WTC11 (cell line): ENCODE measurements at places on chromosomes 13 and 19.

GRCh38 chr19:32018014-32018413 lies 327.4 kb upstream of the ZNF507 start:
- DNase-seq, result no peak

- DNase-seq, result no peak
Observed at GRCh38 chr13:93624311-93624777, 397.7 kb downstream of the GPC6 start.

DNA sequence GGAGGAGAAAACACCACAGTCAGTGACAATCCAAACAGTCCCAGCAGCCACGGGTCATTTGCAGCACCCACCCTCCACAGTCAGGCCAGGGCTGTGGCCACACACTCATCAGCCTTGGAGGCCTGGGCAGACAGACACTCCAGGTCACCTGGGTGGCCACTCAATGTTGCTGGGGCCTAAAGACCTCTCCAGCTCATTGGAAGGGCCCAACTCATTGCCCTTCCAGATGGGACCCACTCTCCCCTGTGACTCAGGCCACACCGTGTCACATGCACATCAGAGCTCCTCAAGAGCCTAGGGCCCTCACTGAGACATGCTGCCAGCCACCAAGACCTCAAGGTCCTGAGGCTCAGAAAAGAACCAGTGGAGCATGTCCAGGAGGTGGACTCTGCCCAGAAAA lies 22.4 kb downstream of the TUBA3C start:
- DNase-seq, result no peak

DNA sequence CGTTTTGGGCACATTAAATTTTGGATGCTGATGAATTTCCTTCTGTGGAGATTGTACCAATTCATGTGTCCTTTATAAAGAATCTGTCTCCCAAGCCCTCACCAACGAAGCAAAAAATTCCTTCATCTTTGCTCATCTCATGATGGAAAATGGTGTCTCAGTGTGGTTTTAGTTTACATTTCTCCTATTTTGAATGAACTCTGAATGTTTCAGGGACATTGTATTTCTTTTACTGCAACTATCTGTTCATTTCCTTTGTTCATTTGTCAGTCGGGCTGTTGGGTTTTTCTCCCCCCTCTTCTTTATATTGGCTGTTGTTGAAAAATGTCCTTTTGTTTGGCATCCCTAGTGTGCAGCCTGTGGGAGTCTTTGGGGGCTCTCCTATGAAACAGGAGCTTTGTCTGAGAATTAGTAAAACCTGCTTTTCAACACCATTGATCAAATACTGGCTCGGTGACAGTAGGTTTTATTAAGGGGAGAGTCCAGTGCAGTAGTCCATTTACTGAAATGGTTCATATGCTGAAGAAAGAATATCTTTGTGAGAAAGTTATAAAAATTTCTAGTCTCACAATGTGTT lies 91.3 kb upstream of the C1QTNF9B start:
- no peak for DNase-seq

- DNase-seq, result no peak
Observed at GRCh38 chr19:3835055-3835435, 33.8 kb downstream of the ZFR2 start.

- no peak for DNase-seq
Observed at GRCh38 chr13:114225610-114226009, 9.1 kb upstream of the CDC16 start.

DNA sequence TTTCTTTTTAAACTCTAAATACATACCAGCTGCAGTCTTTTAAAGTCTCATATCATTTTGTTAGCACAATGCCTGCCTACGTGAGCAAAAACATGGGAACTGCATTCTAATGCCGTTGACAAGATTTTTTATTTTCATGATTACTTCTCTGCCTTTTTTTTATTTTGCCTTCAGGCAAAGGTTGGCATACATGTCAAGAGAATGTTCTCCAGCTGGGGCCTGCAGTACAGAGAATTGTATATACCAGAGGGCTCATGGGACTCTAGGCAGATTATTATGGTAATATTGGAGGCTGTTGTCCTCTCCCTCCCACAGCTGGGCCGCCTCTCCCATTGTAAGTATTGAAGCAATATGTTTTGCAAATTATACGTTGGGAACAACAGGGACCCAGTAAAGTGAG lies 53.9 kb upstream of the OBI1 start:
- no peak for DNase-seq

DNA sequence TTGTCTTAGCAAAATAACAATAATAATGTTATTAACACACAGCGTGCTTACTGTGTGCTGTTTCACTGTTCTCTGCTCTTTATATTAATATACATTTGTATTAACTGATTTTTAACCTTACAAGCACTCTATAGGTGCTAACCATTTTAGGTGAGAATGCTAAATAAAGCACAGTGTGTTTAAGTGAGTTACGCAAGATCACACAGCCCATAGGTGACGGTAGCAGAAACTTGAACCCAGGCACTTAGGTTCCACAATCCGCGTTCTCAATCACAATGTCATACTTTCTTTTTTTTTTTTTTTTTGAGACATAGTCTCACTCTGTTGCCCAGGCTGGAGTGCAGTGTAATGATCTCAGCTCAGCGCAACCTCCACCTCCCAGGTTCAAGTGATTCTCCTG lies 5.8 kb downstream of the ZNF30 start:
- DNase-seq, result no peak

GRCh38 chr13:67574320-67575233 lies 344.4 kb upstream of the PCDH9 start:
- no peak for DNase-seq

DNA sequence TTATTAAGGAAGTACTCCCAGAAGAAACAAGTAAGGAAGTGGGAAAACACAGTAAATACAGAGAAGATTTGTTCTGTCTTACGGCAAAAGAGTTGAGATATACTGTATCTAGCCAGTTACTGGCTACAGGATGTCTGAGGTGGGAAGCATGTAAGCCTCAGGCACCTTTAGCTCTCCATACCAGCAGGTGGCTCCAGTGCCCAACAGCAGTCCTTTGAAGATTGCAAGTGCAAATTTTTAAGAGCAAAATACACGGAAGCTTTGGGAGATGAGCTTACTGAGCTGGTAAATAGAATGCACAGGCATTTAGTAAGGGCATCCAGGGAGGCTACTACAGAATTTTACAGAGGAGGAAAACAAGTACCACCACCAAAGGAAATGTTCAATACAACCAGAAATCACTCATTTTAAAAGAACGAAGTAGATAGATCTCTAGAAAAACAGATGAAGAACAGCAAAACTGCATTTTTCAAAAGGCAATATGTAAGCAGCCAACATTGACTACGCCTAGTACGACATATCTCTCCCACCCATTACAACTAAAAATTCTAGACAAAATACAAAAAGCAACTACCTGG lies 57.9 kb upstream of the VSTM2B start:
- DNase-seq, result peak; percentile 44

DNA sequence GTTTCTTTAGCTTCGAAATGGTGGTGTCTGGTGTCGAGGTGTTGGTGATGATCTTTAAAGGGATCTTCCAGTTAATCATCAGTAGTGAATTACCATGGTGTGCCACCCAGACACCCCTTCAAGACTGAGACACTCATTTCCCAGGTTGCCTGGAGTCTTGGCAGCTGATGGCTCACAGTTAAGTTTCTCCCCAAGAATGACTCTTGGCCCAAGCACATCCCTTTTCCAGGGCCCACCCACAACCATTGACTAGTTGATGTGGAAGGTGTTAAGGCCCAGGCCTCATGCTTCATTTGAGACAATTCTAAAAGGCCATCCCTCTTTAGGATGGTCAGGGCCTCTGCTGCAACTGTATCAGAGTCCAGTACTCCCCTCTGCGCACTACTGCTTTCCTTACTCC lies 145.5 kb downstream of the FOXO1 start:
- no peak for DNase-seq

- DNase-seq, result no peak
Observed at GRCh38 chr13:95206116-95206515, 95.1 kb downstream of the ABCC4 start.

- no peak for DNase-seq
Observed at GRCh38 chr13:40383132-40383531, 283.3 kb downstream of the FOXO1 start.

- no peak for DNase-seq
Observed at GRCh38 chr13:109400209-109400608, 386.2 kb downstream of the IRS2 start.

DNA sequence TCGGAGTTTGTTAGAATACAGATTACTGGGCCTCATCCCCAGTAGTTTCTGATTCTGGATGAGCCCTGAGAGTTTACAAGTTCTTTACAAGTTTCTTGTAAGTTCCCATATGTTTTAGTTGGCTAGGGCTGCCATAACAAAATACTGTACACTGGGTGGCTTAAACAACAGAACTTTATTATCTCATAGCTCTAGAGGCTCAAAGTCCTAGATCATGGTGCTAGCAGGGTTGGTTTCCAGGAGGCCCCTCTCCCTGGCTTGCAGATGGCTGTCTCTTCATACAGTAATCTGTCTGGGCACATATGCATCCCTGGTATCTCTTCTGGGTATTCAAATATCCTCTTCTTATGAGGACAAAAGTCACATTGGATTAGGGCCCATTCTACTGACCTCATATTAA lies 167.2 kb downstream of the KLF5 start:
- no peak for DNase-seq

GRCh38 chr13:106709522-106709921 lies 141.6 kb upstream of the ARGLU1 start:
- no peak for DNase-seq

DNA sequence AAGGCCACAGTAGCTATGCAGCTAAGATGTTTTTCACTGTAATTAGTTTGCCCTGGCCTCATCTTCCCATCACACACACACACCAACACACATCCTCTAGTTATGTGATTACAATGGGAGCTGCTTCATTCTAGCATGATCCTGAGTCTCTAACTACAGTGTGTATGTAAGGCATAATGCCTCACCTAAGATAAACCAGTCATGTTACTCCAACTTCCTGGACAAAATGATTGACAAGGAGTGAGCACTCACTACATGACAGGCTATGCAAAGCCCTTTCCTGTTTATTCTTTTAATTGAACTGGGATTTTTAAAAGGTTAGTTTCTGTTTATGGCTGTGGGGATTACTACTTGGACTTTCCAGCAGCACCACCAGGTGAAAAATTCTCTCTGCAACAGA lies 400.8 kb upstream of the ATXN8OS start:
- no peak for DNase-seq

DNA sequence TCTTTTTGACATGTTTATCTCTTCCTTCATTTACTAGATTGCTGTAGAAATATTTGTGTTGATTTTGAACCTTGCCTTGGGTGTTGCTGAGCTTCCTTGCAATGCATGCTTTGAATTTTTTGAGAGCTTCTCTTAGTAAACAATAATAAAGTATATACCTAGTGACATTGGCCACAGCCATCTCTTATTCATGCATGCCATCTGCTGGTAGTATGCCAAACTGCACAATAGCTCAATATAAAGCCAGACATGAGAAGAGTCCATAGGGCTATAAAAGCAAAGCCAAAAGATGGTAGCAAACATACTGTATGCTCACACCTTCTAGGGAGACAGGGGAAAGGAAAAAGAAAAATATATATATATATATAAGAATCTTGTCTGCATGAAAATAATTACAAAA lies 18.9 kb upstream of the ZSCAN5A start:
- DNase-seq, result peak; percentile 37

- no peak for DNase-seq
Observed at GRCh38 chr19:15197275-15197941, 3.4 kb downstream of the NOTCH3 start.

- no peak for DNase-seq
Observed at GRCh38 chr13:20716951-20717350, 13.5 kb downstream of the IL17D start.

- DNase-seq, result no peak
Observed at GRCh38 chr13:86402500-86402899, 603.3 kb upstream of the SLITRK6 start.

DNA sequence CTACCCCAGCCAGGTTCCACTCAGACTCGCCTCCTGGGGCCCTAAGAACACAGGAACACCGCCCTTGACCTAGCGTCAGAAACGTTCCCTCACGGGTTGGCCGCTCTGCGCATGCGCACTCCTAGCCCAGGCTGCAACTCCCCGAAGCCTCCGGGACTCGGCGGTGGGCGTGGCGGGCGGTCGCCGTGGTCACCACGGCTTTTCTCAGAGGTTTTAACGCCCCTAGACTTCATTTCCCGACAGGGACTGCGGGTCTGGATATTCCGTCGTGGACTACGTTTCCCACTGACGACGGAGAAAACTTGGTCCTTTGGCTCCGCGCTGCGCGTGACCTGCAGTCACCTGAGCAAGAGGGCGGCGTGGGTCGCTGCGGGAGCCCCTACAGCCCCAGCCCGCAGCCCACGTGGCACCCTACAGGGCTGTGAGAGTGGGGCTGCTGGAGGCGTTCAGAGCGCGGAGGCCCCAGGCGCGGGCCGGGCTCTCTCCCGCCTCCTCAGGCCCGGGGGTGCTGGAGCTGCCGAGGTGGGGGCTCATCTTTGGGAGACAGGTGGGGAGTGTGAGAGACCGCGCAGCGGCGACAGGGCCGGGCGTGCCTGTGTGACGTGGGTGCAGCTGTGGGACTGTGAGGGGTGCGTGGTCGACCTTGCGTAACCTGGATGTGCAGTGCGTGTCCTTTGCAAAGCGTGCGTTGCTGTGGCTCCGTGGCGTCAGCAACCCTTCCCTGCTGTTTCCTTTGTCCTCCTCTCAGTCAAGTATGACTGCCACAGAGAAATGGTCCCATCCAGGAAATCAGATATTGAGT lies 38.0 kb upstream of the ZNF573 start:
- peak; percentile 95 for DNase-seq

DNA sequence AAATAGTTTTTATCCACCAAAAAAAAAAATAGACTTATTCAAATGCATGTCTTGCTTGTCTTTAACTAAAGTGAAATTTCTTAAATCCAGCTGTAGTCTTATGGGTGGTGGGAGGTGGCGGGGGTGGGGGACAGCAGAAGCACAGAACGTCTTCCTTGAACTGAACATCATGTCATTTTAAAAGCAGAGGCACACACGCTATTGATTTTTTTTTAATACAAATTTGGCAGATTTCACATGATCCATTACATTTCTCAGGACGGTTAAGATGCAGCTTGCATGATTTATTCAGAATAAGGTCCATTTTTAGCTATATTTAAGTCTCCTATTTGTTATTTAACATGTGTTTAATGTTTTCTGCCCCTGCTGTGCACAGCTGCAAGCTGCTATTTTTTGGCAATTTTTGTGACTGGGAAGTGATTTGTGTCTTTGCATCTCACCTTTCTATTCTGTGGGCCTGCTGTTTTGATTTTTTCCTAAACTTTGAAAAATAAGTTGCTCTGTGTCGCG lies 274.0 kb downstream of the TSHZ3 start:
- DNase-seq, result no peak

- DNase-seq, result no peak
Observed at GRCh38 chr13:31943591-31943990, 88.0 kb upstream of the FRY start.

- DNase-seq, result no peak
Observed at GRCh38 chr19:7830272-7830771, 304 bp downstream of the EVI5L start.

DNA sequence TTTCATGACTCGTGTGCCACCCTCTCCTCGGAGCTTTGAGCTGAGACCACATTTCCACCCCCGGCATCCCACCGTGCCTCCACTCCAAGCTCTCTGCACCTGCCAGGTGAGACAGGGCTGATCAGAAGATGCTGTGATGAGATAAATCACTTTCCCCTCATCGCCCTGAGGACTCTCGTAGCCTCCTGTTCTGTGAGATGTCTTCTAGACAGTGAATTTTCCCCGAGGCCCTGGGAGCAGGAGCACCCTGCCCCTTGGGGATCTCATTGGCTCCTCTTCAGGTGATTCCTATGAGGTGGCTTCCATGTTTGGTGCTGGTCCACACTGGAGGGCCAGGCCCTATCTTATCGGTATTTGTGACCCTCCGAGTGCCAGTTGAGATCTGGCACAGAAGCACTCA lies 154.0 kb upstream of the TSHZ3 start:
- no peak for DNase-seq
